Eye (tissue), 1 donor: ENCODE measurements at places on chromosomes 2 and 18.

- DNase-seq, result no peak
These were observed 1.4 kb downstream of the PARD6G start for GRCh38 chr18:80245781-80246444.

GRCh38 chr2:27009083-27009482 lies 23.7 kb upstream of the TMEM214 start:
- no peak for DNase-seq

DNA sequence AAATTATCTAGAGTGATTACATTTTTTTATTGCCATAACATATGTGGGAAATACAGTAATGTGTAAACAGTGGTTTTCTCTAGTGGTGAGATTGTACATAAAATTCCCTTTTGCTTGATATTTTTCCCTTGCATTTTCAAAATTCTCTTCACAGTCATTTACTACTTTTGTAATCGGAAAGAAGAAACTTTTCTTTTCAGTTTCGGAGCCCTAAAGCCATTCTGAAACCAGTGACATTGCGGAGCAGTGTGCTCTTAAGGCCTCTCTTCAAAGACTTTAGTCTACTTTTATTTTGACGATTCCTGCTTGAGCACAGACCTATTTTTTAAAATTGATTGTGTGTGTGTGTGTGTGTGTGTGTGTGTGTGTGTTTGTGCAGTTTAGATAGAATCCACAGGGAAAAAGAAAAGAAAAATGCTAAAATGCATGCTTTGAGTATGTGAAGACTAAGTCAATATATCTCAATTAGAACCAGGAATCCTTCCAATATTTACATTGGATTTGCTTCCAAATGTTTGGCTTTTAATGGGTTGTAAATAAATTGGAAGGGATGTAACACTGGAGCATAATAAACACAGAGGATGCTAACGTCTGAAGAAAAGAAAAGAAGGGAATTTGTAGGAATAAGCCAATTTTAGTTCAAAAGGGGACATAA lies 357.4 kb downstream of the RND3 start:
- DNase-seq, result no peak

DNA sequence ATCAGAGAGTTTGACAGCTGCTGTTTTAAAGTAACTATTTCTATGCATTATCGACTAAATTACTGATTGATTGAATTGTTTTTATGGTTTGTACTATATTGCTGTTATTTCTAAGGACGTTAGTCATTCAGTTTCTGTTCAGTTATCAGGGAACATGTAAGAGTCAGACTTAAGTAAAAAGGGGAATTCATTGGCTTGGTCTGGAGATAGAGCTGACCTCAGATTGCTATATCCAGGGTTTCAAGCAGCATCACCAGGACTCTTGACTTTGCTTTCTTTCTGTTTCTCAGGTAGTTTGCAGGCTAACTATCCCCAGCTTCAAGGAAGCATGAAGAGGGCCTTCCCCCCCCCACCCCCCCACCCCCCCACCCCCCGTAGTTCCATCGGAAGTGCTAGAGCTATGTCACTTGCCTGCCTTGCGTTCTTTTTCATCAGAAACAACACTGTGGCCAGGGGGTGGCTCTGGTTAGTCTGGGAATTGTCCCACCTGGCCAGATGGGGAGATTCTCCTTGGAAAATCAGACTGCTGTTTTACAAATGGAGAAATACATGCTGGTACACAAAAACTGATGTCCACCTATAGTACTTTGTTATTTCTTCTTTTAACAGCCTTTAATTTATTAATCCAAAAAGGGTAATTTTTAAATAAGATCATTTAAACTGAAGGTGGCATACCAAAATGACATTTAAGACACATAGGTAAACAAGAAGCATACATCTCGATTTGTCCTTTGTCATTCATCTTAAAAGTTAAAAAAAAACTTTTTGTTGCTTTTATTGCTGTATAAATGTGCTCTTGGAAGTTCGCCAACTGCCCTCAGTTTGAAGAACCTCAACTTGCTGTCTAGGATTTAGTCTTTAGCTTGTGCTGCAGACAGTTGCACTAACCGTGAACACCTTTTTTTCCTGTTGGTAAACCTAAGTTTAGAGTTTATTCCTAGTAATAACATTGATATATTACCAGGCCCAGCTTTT lies 9.4 kb downstream of the SMAD4 start:
- no peak for DNase-seq

DNA sequence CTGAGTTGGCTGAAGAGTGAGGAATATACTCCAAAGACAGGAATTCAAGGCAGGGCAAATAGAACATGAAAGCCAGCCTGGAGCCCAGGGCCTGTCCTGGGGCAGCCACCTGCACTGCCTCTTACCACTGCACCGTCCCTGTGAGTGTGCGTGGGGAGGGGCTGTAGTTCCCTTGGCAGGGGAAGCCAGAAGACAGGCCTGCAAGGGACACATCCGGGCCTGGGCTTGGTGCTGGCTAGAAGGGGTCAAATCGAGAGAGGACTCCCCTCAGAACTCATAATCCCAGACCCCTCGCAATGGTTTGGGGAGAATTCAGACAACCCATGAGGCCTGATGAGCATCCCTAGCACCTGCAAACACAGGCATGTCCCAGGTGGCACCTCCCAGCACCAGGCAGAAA lies 87.0 kb downstream of the HDAC4 start:
- no peak for DNase-seq

- DNase-seq, result no peak
These were observed 344.3 kb downstream of the EIPR1 start for GRCh38 chr2:3033315-3033714.

GRCh38 chr2:3654011-3654410 lies 4.0 kb upstream of the ALLC start:
- peak; percentile 23 for DNase-seq

GRCh38 chr2:171244466-171244969 lies 83.8 kb upstream of the TLK1 start:
- no peak for DNase-seq

GRCh38 chr2:177192788-177193187 lies 19.8 kb upstream of the HNRNPA3 start:
- no peak for DNase-seq

GRCh38 chr2:25276569-25277465 lies 64.9 kb downstream of the DNMT3A start:
- peak; percentile 89 for DNase-seq

- DNase-seq, result peak; percentile 14
These were observed 80.8 kb downstream of the DNER start for GRCh38 chr2:229633556-229633955.

- no peak for DNase-seq
These were observed 448.3 kb upstream of the SLC14A2 start for GRCh38 chr18:45166836-45167551.

DNA sequence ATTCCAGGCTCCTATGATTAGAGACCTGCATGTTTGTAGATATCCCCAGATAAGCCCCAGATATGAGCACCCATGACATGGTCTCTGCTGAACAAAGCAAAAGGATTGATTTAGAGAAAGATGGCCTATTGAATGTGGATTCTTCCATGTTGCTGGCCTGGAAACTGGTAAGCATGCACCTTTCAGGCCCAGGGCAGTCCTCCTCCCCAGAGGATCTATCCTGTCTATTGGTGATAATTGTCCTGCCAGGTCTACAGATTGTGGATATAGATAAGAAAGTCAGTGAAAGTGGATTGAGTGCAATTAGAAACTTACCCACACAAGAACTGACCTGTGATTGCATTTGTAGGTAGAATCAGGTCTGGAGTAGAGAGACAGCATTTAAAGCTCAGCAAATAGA lies 256.9 kb upstream of the SIX3 start:
- DNase-seq, result no peak

DNA sequence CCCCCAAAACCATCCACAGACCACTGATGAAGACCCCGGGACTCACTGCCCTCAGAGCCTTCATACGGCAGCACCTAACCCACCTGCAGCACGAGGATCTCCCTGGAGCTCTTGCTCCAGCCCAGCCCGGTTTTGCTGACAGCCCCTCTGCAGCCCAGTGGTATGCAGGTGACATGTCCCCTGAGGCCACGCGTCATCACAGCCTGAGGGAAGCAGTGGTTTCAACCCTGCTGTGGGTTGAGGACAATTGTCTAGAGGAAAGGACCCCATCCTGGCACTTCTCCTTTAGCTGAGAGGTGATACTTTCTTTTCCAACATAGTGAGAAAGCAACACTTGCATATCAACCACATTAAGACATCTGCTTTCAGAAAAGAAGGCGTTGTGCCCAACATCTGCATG lies 134.0 kb downstream of the SEPTIN10 start:
- DNase-seq, result no peak

- no peak for DNase-seq
These were observed 5.4 kb downstream of the NEB start for GRCh38 chr2:151728804-151729414.

DNA sequence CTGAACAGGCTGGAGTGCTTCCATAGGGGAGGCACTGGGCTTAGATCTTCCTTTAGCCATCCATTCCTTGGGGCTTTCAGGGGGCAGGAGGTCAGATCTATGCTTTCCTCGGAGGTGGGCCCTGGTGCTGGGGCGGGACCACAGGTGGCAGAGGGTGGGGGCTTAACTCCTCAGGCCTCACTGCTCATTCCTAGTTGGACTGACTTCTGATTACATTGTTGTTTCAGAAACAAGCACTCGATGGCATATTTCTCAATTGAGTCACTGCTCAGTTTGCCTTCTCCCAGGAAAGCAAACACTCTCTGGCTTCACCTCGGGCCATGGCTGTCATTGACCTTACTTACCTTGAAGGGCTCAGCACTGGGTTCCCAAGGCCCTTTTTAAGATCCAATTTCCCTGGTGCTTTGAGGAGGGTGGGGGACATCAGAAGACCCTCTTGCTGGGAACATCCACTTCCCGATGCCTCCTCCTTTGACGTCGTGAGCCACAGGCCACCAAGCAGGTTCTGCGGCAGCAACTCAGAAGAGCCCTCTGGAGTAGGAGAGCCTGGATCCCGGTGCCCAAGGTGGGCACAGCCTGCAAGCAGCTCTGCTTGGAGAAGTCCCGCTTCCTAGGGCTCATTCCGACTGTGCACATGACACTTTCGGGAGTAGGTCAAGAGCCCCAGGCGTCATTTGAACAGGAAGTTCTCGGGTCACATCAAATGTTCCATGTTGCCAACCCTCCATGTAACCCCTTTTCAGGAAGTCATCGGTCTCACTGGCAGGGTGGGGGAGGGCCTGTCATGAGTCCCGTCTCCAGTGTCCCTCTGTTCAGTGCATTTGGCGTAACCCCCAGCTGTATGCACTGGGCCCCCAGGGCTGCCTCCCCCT lies 40.6 kb downstream of the SDC1 start:
- no peak for DNase-seq

GRCh38 chr2:203122317-203122986 lies 107.8 kb downstream of the NBEAL1 start:
- DNase-seq, result peak; percentile 46

GRCh38 chr2:11896386-11896785 lies 150.0 kb downstream of the LPIN1 start:
- DNase-seq, result peak; percentile 44

- no peak for DNase-seq
These were observed at the start of gene IL1R2 for GRCh38 chr2:101991721-101992145. Gene IL1R2, plus strand, starts transcription at chr2:101991960. Its CDS starts 16,616 bp downstream, at chr2:102008576.

DNA sequence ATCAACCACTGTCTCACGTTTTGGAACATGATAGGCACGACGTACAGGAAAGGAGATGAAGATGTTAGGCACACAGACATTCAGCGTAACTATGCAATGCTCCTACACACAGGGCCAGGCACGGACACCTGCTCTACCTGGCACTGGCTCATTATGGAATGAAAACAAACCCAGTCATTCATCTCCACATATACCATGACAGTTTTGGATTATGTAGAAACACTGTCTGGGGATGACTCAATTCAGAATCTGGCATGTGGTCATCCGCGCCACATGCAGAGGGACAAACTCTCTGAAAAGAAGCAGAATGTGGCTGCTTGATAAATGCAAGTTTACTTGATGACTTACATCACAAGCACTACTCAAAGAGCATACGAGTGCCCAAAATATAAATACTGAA lies 29.5 kb upstream of the NFU1 start:
- no peak for DNase-seq

DNA sequence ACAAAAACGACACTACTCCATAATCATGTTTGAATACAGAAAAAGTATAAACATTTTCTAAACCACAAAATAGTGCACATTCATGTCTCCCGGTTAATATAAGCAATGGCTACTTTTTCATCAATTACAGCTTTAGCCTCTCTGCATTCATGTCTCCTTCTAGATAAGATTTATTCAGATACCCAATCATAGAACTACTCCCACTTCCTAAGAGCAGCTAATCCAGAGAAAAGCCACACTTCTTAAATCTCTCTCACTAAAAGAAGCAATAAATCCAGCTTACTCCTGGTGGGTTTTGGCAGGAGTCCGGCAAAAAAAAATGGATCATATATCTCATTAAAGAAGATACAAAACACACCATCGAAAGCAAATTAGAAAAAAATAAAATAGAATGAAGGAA lies 20.1 kb downstream of the DSEL start:
- DNase-seq, result no peak

DNA sequence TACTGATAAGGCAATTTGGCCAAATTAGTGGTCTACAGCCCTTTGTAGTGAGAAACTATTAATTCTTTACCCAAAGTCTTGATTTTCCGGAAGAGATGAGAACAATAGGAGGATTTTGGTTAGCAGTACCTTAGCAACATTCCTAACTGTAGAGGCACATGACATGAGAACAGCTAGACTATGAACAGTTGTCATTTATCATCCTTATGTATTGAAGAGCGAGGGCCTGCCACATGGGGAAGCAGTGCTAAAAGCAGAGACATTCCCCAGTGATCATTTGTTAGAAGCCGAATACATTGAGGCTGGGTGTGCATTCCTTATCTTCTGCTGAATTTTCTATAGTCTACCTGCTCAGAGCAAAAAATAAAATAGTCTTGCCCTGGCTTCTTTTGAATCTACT lies 65.2 kb downstream of the RBBP8 start:
- no peak for DNase-seq

DNA sequence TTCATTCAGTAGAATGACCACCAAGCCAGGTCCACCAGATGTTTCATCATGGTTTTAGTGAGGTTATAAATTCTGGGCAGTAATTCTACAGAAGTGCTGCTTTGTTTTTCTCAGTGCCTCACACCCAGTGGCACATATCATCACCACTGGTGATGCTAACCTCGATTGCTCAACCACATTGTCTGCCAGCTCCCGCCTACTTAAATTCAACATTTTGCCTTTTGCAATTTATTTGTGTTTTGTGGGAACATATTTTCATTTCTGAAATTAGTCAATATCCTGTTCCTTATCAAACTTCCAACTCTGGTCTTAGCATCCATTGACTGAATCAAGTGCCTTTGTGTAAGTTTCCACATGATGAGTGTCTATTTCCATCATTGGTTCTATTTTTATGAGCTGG lies 62.3 kb upstream of the TMEM178A start:
- DNase-seq, result no peak
